GM23338 (cell line): ENCODE measurements at places on chromosomes 7 and 10.

- H3K27me3 ChIP-seq, result no peaks in the 10 kb centered on the region
- H3K4me1 ChIP-seq, result no peaks in the 10 kb centered on the region
Observed at GRCh38 chr10:86020134-86020533, 346.5 kb downstream of the GRID1 start.

DNA sequence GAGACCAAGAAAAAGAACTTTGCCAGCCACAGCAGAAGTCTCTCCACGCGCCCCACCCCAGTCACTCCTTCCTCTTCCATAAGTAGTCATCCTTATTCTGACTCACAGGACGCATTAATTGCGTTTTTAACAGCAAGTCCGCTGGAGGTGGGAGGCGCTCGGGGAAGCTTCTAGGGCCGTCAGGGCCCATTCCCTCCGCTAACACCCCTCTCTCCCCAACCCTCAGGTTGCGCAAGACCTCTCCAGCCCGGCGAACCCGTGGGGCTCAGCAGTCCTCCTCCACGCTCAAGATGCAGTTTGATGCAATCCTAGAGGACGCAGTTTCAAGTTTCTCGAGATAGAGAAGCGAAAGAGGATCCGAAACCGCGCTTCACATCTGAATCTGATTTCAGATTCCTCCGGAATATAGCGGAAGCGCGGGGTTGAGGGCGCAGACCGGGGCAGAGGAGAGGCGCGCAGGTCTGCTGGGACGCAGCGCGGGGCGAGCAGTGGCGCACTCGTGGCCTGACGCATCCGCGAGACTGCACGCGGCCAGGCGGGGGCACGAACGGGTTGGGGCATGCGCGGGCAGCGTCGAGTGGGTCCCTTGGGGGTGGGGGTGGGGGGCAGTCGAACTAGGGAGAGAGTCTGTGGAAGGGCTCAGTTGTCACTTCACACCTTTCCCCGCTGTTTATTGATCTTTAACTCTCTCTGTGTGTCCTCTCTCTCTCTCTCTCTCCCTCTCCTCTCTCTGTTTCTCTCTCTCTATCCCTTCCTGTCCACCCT lies 37.8 kb upstream of the PSAP start:
- 0 out of 2 replicates have a peak, but pooled peaks cover 2% of the 10 kb centered on the region for H3K4me1 ChIP-seq
- H3K27me3 ChIP-seq, result peaks cover 33% of the 10 kb centered on the region
- peak; percentile 82 for DNase-seq
- H3K36me3 ChIP-seq, result no peaks in the 10 kb centered on the region

DNA sequence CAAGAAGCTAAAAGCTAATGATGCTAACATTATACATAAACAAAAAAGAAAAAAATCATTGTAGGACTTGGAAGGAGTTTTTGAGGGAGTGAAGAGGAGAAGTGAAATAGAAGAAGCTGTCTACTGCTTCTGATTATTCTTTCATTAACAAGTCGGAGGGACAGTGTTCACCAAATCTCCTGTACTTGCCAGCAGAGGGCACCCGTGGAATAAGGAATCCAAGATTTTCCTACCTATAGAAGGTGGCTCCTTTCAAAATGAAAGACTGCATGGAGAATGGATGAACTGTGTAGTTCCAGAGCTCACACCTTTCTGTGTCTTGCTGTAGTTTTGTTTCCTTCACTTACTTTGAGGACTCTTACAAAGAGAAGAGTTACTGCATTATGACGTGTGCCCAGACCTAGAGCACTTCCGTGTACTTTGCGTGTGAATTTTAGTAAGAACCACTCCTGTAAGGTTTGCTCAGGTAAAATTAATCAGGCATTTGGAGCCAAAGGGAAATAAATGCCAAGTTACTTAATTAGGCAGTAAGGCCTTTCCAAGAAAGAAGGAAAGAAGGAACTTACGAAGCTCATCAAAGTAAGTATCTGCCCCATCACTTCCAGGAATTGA lies 145.1 kb downstream of the SEMA3D start:
- H3K4me3 ChIP-seq, result no peak overlapping the region
- H3K4me1 ChIP-seq, result no peaks in the 10 kb centered on the region
- peak; percentile 85 for DNase-seq

DNA sequence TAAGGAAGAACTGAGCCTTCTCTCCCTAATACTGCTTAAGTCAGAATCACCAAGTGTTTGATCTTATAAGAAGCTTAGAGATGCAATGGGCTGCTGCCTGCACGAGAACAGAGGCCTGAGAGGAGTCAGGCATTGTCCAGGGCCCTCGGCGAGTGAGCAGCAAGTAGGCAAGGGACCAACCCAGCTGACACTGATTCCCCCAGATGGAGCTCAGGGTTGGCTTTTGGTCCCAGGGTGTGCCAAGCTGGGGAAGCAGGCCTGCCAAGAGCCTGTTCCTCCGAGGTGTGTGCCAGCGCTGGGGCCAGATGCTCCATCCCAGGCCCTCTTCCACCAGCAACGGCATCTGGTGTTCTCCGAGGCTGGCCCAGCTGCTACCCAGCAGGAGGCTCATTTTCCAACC lies 222.0 kb upstream of the ZMIZ1 start:
- no peaks in the 10 kb centered on the region for H3K36me3 ChIP-seq
- no peaks in the 10 kb centered on the region for H3K4me1 ChIP-seq
- no peak for DNase-seq
- no peaks in the 10 kb centered on the region for H3K27me3 ChIP-seq
- H3K27ac ChIP-seq, result no peak overlapping the region

- H3K4me3 ChIP-seq, result no peak overlapping the region
- H3K4me1 ChIP-seq, result no peaks in the 10 kb centered on the region
- H3K27me3 ChIP-seq, result no peaks in the 10 kb centered on the region
- no peaks in the 10 kb centered on the region for H3K36me3 ChIP-seq
- H3K27ac ChIP-seq, result no peak overlapping the region
Observed at GRCh38 chr7:52406808-52407207, 628.6 kb upstream of the POM121L12 start.

DNA sequence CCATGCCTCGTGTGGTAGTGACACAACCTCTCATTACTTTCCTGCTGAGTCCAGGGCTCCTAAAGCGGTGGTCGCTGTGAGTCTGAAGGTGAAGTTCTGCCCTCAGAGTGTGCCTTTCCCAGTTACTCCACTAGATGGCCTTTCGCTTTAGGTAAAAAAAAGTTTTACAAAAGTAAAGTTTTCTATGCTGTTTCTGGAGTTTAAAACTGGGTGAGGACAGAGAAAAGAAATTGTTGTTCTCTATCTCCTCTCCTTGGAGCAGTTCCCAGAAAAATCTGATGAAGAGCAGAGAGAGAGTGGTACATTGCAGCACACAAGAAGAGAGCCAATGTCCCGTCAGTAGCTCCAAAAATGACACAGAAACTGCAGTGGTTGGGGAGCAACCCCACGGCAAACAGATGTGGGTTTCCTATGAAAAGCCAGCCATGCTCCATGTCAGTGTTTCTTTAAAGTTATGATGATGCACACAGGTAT lies 257.1 kb downstream of the GLI3 start:
- H3K27ac ChIP-seq, result no peak overlapping the region
- H3K27me3 ChIP-seq, result no peaks in the 10 kb centered on the region
- no peak overlapping the region for H3K4me3 ChIP-seq
- peaks cover 9% of the 10 kb centered on the region; the same call in 1 of the 2 replicates for H3K36me3 ChIP-seq

DNA sequence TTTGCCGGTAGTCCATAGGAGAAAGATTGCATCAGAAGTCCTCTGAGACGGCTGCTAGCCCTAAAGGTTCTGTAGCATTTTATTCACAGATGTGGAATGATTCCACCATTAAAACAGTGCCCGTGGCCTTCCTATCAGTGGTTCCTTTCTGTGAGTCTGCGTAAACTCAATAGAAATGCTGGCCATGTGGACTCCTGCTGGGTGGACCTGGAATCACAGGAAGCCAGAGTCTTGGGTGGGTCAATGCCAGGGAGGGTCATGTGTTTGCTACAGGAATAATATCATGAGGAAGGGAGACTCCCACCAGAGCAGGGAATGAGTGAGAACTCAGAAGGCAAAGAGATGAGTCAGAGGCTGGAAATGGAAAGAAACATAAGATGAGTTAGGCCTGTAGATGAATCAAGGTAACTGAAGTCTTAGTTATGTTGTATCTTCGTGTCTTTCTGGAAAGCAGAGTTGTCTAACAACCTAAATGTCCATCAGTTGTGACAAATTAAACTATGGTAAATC lies 410.4 kb upstream of the AUTS2 start:
- H3K27me3 ChIP-seq, result no peaks in the 10 kb centered on the region
- no peak overlapping the region for H3K4me3 ChIP-seq
- no peaks in the 10 kb centered on the region for H3K4me1 ChIP-seq
- H3K27ac ChIP-seq, result no peak overlapping the region

GRCh38 chr7:43220742-43221141 lies 108.3 kb downstream of the HECW1 start:
- no peak overlapping the region for H3K27ac ChIP-seq
- no peaks in the 10 kb centered on the region for H3K27me3 ChIP-seq
- 0 out of 2 replicates have a peak, but pooled peaks cover 6% of the 10 kb centered on the region for H3K4me1 ChIP-seq
- DNase-seq, result no peak

GRCh38 chr7:54985426-54986330 lies 33.1 kb upstream of the EGFR start:
- no peaks in the 10 kb centered on the region for H3K36me3 ChIP-seq
- no peak overlapping the region for H3K4me3 ChIP-seq
- H3K4me1 ChIP-seq, result no peaks in the 10 kb centered on the region
- no peak for DNase-seq

DNA sequence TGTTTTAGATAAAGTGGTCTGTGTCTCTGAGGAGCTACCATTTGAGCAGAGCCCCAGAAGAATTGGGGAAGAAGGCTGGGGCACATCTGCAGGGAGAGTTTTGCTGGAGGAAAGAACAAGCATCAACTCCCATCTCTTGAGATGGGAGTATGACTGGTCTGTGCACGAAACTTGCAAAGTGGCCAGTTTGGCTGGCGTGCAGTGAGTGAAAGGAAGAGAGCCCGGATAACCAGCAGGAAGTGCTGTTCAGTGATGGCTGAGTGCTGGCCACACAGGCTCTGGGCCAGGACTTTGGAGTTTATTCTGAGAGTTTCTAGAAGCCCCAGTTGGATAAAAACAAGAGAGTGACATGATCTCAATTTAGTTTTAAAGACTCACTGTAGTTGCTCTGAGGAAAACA lies 34.4 kb upstream of the SVIL start:
- no peak overlapping the region for H3K4me3 ChIP-seq
- H3K36me3 ChIP-seq, result no peaks in the 10 kb centered on the region
- H3K4me1 ChIP-seq, result peaks cover 15% of the 10 kb centered on the region
- no peak overlapping the region for H3K27ac ChIP-seq
- DNase-seq, result no peak
- no peaks in the 10 kb centered on the region for H3K27me3 ChIP-seq

GRCh38 chr7:78472519-78472918 lies 673.9 kb downstream of the PHTF2 start:
- no peaks in the 10 kb centered on the region for H3K27me3 ChIP-seq
- H3K36me3 ChIP-seq, result no peaks in the 10 kb centered on the region
- DNase-seq, result no peak
- H3K4me3 ChIP-seq, result no peak overlapping the region

DNA sequence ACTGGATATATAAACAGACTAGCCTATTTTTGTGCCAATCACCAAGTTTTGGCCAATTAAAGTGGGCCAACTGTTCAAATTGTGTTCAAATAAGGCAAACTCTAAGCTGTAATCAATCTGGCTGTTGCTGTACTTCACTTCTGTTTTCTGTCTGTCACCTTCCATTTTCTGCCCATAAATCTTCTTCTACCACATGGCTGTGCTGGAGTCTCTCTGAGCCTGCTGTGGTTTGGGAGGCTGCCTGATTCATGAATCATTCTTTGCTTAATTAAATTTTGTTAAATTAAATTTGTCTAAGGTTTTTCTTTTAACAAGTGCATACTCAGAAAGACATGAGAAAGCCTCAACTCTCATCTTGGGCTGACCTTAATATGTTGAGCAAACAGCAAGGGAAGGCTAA lies 172.6 kb upstream of the VIPR2 start:
- no peak overlapping the region for H3K4me3 ChIP-seq
- no peak overlapping the region for H3K27ac ChIP-seq
- H3K27me3 ChIP-seq, result no peaks in the 10 kb centered on the region
- 0 out of 2 replicates have a peak, but pooled peaks cover 3% of the 10 kb centered on the region for H3K36me3 ChIP-seq
- H3K4me1 ChIP-seq, result no peaks in the 10 kb centered on the region

GRCh38 chr10:71635867-71636266 lies 83.7 kb downstream of the C10orf105 start:
- no peak overlapping the region for H3K4me3 ChIP-seq
- no peaks in the 10 kb centered on the region for H3K36me3 ChIP-seq
- H3K27ac ChIP-seq, result no peak overlapping the region
- peaks cover 61% of the 10 kb centered on the region for H3K4me1 ChIP-seq
- peaks cover 32% of the 10 kb centered on the region for H3K27me3 ChIP-seq

DNA sequence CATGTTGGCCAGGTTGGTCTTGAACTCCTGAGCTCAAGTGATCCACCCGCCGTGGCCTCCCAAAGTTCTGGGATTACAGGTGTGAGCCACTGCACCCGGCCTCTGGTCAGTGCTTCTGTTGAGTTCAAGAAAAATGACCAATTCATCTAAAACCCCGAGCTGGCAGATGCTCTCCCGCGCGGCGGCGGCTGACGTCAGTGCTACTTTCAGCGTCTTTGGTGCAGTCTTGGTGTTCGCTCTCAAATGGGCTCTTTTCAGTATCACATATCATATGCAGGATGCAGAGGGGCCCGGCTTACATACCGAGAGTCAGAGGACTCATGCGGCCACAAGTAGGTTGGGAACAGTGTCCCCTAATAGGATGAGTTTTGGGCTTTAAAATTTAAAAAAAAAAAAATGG lies 125.9 kb downstream of the CUX1 start:
- no peak overlapping the region for H3K4me3 ChIP-seq
- H3K36me3 ChIP-seq, result no peaks in the 10 kb centered on the region
- no peaks in the 10 kb centered on the region for H3K27me3 ChIP-seq
- peaks cover 56% of the 10 kb centered on the region for H3K4me1 ChIP-seq
- DNase-seq, result no peak
- H3K27ac ChIP-seq, result no peak overlapping the region

GRCh38 chr10:133314911-133315310 lies 6.2 kb downstream of the ZNF511 start:
- no peak overlapping the region for H3K27ac ChIP-seq
- peaks cover 3% of the 10 kb centered on the region; the same call in 1 of the 2 replicates for H3K27me3 ChIP-seq
- H3K4me1 ChIP-seq, result no peaks in the 10 kb centered on the region
- DNase-seq, result no peak

- H3K27me3 ChIP-seq, result no peaks in the 10 kb centered on the region
- H3K4me1 ChIP-seq, result no peaks in the 10 kb centered on the region; the same call in 1 of the 2 replicates
- no peaks in the 10 kb centered on the region for H3K36me3 ChIP-seq
- DNase-seq, result no peak
Observed at GRCh38 chr10:89271532-89271931, 20.0 kb upstream of the LIPA start.

DNA sequence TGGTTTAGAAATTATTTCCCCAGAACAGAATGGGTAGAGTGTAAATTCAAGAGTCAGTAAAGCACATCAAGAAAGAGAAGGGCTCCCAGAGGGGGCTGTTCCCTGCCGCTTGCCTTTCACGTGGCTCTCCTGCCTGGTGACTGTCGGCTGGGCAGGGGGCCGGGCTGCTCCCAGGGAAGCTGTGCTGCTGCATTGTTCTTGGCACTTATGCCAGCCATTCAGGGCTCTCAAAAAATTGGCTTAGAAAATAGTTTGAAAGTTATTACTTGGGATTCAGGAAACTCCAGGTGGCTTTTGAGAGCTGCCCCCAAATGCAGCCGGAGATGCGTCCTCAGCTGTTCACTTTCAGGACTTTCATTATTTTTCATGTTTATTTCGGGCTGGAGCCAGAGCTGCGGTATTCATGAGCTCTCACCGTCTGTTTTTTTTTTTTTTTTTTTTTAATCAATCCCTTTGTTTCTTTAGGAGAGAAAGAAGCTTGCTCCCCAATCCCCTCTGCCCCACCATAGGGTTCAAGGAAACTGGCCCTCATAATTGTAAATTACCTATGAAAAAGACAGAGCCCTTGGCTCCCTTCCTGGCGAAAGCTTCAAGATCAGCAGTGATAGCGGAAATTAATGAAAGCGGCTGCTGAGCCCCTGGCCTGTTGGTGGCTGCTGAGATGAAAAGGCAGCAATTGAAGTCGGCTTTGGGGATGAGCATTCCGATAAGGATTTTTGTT lies 94.1 kb downstream of the SORCS3 start:
- no peaks in the 10 kb centered on the region for H3K27me3 ChIP-seq
- H3K36me3 ChIP-seq, result no peaks in the 10 kb centered on the region
- peak overlapping the region; percentile 22; the same call in 1 of the 2 replicates for H3K4me3 ChIP-seq
- H3K27ac ChIP-seq, result no peak overlapping the region
- DNase-seq, result peak; percentile 59
- H3K4me1 ChIP-seq, result peaks cover 7% of the 10 kb centered on the region
